Activated CD4-positive, alpha-beta T cell treated with anti-CD3 and anti-CD28 coated beads, Interleukin-2, amount 10 ng/mL, durations not matched to agents 7 days and 5 days (primary cell): ENCODE measurements at places on chromosomes 12 and 14. TPM values are rescaled to one million over a fixed set of nuclear protein-coding genes. Genes with fewer than 3 reads are reported as not detected.

GRCh38 chr12:11840366-11840765 is 190.9 kb downstream of the ETV6 start:
- H3K4me3 ChIP-seq: no peak overlapping the region
- DNase-seq: no peak
- no peaks in the 10 kb centered on the region for H3K27me3 ChIP-seq
- H3K4me1 ChIP-seq: peaks cover 15% of the 10 kb centered on the region

- no peaks in the 10 kb centered on the region for H3K27me3 ChIP-seq
- peaks cover 74% of the 10 kb centered on the region for H3K36me3 ChIP-seq
- no peak for DNase-seq
Measured at GRCh38 chr14:73723797-73724661, 9.8 kb upstream of the PNMA1 start.

- no peak overlapping the region for H3K27ac ChIP-seq
- no peak overlapping the region for H3K4me3 ChIP-seq
- no peaks in the 10 kb centered on the region for H3K4me1 ChIP-seq
- peaks cover 4% of the 10 kb centered on the region for H3K27me3 ChIP-seq
- no peak for DNase-seq
- no peaks in the 10 kb centered on the region for H3K36me3 ChIP-seq
Measured at GRCh38 chr12:65335981-65336380, 57.5 kb downstream of the MSRB3 start.

The BRMS1L gene
- 4.9 TPM for total RNA-seq

DNA sequence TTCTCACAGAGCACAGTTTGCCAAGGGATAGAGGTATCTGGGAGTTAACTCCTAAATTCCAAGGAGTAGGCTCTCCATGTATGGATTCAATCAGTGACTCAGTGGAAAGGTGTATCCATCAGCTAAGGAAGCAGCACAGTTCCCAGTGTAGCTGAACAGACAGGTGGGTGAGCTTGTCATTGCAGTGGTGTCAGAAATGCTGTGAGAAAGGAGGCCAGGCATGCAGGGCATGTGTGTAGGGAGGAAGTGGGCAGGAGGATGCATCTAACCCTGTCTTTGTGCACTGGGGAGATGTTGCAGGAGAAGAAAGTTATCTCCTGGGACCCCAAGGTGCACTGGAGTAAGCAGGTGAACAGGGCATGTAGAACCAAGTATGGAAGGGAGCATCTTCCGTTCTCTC is 539.0 kb downstream of the VRK1 start:
- DNase-seq: peak; percentile 14

- no peak overlapping the region for H3K27ac ChIP-seq
- H3K4me3 ChIP-seq: no peak overlapping the region
- DNase-seq: peak; percentile 64
- H3K27me3 ChIP-seq: peaks cover 57% of the 10 kb centered on the region
Measured at GRCh38 chr14:72401632-72402376, 469.6 kb downstream of the RGS6 start.

GRCh38 chr12:17278946-17279345 is 673.0 kb upstream of the LMO3 start:
- no peaks in the 10 kb centered on the region for H3K27me3 ChIP-seq
- no peaks in the 10 kb centered on the region for H3K4me1 ChIP-seq
- H3K36me3 ChIP-seq: no peaks in the 10 kb centered on the region
- DNase-seq: no peak

- DNase-seq: peak; percentile 49
- H3K4me1 ChIP-seq: no peaks in the 10 kb centered on the region
- no peak overlapping the region for H3K4me3 ChIP-seq
- no peaks in the 10 kb centered on the region for H3K36me3 ChIP-seq
- no peak overlapping the region for H3K27ac ChIP-seq
- H3K27me3 ChIP-seq: peaks cover 17% of the 10 kb centered on the region
Measured at GRCh38 chr12:111024205-111024801, 103.9 kb upstream of the MYL2 start.

- no peak for DNase-seq
- peaks cover 84% of the 10 kb centered on the region for H3K36me3 ChIP-seq
- no peaks in the 10 kb centered on the region for H3K27me3 ChIP-seq
Measured at GRCh38 chr14:24159777-24160498, 1.1 kb upstream of the IRF9 start.

The BHLHE41 gene
- not detected for total RNA-seq

DNA sequence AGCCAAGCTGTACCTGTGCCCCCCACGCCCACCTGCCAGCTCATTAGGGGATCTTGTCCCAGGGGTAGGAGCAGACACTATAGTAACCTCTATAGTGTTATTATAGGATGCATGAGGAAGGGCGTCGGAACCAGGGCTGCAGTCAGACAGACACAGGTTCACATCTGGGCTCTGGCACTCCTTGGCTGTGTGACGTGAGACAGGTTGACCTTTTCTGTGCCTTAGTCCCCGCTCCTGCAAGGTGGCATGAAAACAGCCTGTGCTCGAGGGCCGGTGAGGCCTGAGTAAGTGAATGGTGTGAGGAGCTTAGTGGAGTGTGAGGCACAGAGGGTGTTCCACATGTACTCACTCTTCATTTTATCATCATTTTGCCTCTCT is 19.0 kb downstream of the ASB2 start:
- H3K4me3 ChIP-seq: peak overlapping the region; percentile 26
- peaks cover 97% of the 10 kb centered on the region for H3K4me1 ChIP-seq
- H3K27me3 ChIP-seq: no peaks in the 10 kb centered on the region
- peaks cover 23% of the 10 kb centered on the region for H3K36me3 ChIP-seq
- H3K27ac ChIP-seq: peak overlapping the region; percentile 89
- no peak for DNase-seq

- no peak overlapping the region for H3K4me3 ChIP-seq
- no peak overlapping the region for H3K27ac ChIP-seq
- no peak for DNase-seq
- no peaks in the 10 kb centered on the region for H3K4me1 ChIP-seq
- H3K36me3 ChIP-seq: peaks cover 7% of the 10 kb centered on the region
Measured at GRCh38 chr14:68476212-68477109, 316.4 kb downstream of the ZFP36L1 start.

- no peaks in the 10 kb centered on the region for H3K36me3 ChIP-seq
- H3K4me1 ChIP-seq: no peaks in the 10 kb centered on the region
- no peak overlapping the region for H3K27ac ChIP-seq
- H3K4me3 ChIP-seq: no peak overlapping the region
- H3K27me3 ChIP-seq: no peaks in the 10 kb centered on the region
Measured at GRCh38 chr14:78448164-78449094, 278.3 kb downstream of the NRXN3 start.

The GLIPR1L1 gene
- total RNA-seq: not detected
